ENCODE measurements at places on chromosomes 6 and 20. TPM values are rescaled to one million over a fixed set of nuclear protein-coding genes. Genes with fewer than 3 reads are reported as not detected.

DNA sequence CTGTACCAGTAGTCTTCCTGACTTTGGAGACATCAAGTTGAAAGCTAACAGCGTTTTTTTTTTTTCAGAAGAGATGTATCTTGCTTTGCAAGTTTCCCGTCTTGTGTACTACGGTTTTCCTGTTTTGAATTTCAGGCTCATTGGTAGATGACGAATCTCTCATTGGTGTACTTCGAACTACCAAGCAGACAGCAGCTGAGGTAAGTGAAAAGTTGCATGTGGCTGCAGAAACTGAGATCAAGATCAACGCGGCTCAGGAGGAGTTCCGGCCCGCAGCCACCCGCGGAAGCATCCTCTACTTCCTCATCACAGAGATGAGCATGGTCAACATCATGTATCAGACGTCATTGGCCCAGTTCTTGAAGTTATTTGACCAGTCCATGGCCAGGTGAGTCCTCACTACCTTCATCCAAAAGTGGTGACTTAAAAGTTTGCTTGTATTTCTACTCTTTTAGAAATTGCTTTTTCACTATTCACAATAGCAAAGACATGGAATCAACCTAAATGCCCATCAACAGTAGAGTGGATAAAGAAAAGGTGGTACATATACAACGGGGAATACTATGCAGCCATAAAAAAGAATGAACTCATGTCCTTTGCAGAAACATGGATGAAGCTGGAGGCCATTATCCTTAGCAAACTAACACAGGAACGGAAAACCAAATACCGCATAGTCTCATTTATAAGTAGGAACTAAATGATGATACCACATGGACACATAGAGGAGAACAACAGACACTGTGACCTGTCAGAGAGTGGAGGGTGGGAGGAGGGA is 110.6 kb upstream of the GLP1R start:
- no peak for DNase-seq

DNA sequence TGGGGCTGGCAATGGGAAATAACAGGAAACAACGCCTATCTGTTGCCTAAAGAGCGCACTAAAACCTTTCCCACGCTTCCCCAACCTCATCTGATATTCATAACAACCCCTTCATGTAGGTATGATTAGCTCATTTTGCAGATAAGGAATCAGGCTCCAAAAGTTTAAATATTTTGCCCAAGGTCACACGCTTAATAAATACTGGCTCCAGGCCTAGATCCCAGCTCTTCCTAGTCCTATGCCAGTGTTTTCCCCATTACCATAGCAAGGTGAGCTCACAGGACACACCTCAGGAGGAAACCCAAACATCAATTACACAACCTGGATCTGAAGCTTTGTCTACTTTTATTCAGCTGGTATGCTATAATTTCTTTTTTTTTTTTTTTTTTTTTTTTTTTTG is 19.6 kb downstream of the MBOAT1 start:
- DNase-seq: no peak

GRCh38 chr6:35724471-35724870 is 12.4 kb upstream of the ARMC12 start:
- DNase-seq: no peak

GRCh38 chr6:45522486-45522885 is 144.8 kb upstream of the SUPT3H start:
- no peak for DNase-seq

SNAP91 gene
- not detected for total RNA-seq

SLC22A23 gene
- 45.5 TPM for total RNA-seq

LY6G6F gene
- not detected for total RNA-seq

DNA sequence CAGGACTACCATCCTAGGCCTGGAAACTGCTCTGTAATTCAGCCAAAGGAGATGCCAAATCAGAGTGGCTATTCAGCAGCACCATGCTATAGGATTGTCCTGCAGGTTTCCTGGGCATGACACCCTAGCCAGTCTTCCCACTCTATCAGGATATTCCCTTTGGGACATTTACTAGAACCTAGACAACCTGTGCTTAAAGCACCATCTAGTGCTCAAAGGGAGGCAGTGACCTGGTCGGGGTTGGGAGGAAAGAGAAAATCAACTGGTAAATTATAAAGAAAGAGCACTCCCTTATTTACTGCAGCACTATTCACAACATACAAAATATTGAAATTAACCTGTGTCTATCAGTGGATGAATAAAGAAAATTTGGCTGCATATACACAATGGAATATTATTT is 67.2 kb upstream of the SMLR1 start:
- DNase-seq: no peak

PRICKLE4 gene
- total RNA-seq: 4.4 TPM
